ENCODE measurements at places on chromosomes 2 and 18.

DNA sequence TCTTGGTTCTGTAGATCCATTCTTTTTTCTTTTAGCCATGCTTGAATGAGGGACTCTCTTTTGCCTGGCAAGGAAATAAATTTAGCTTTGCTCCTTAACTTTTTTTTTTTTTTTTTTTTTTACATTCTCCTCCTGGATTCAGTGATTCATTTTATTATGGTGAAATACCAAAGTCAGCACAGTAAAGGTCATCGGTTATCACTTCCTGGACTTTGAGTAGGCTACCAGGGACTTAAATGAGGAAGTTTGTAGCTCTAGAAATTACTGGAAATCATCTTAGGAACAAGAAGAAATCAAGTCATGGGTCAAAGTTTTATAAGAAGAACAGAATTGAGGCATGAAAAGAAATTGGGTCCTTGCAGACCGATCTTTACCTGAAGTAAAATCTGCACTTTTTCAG, 75.0 kb downstream of the SOCS6 start:
- DNase-seq, result no peak

GRCh38 chr2:8847400-8847799, 10.0 kb upstream of the KIDINS220 start:
- DNase-seq, result no peak

DNA sequence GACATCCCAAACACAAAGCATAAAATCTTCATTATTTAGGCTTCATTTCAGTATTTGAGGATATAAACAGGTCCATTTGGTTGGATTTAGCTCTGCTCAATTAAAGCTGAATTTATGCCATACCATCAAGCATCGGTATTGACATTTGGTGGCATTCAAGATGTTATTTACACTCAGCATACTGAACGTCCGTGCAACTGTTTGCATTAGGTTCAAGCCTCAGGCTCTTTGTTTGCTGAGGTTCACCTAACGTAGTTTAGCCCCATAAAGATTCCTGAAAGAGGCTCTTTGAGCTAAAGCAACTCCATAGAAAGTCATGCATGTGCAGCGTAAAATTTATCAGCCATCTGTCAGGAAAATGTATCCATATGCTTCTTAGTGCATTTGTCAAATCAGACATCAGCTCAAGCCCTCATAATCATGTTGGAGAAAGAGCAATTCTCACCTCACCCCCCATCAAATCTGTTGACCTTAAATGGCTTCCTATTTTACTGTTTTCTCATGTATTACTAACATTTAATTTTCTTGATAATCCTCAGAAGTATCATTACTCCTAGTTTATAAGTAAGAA, 366.9 kb downstream of the EPHA4 start:
- no peak for DNase-seq

GRCh38 chr2:212311807-212312404, 226.7 kb downstream of the ERBB4 start:
- DNase-seq, result no peak

GRCh38 chr2:172735582-172736423, at the start of gene RAPGEF4:
Gene RAPGEF4 (plus strand): TSS chr2:172735845. CDS start chr2:172735984, 139 bp downstream.
- no peak for DNase-seq

DNA sequence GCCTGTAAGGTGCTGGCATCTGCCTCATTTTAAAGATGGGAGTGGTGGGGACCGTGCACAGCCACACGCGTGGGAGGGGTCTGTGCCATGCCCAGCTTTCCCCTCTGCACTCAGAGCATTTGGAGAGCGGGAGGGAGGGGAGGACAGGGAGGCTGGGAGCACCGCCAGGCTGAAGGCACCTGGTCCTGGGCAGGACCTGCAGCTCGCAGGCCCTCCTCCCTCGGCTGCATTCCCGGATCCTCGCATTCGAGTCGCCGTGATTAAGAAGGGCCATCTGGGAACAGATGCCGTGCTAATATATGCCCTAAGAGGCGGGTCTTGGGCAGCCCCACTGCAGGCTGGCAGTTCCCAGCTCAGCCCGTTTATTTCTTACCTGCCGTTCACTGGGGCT, 84.0 kb downstream of the PTGR3 start:
- no peak for DNase-seq

GRCh38 chr2:106030287-106031268, 163.5 kb downstream of the UXS1 start:
- peak; percentile 60 for DNase-seq

DNA sequence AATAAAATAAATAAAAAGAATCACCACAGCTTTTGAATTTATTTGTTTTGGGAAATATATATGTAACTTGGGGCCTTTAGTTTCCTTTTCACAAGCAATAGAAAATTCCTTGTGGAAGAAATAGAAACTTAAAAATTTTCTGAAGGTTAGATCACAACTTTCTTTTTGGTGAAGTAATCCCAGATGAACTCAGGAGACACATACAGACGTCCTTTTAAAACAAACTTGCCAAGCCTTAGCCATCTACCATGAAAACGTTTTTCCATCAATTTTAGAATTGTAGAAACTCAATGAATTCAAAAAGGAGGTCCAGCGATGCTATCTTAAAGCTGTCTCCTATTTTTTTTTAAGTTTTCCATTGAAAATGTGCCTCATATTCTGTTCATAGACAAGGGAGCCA, 225.6 kb downstream of the ASXL3 start:
- no peak for DNase-seq

GRCh38 chr2:65781756-65782155, 349.4 kb upstream of the SPRED2 start:
- no peak for DNase-seq

GRCh38 chr18:13831864-13832508, 8.0 kb downstream of the MC5R start:
- DNase-seq, result no peak

- no peak for DNase-seq
These were observed 23.0 kb downstream of the COPS9 start for GRCh38 chr2:240112914-240113690.

DNA sequence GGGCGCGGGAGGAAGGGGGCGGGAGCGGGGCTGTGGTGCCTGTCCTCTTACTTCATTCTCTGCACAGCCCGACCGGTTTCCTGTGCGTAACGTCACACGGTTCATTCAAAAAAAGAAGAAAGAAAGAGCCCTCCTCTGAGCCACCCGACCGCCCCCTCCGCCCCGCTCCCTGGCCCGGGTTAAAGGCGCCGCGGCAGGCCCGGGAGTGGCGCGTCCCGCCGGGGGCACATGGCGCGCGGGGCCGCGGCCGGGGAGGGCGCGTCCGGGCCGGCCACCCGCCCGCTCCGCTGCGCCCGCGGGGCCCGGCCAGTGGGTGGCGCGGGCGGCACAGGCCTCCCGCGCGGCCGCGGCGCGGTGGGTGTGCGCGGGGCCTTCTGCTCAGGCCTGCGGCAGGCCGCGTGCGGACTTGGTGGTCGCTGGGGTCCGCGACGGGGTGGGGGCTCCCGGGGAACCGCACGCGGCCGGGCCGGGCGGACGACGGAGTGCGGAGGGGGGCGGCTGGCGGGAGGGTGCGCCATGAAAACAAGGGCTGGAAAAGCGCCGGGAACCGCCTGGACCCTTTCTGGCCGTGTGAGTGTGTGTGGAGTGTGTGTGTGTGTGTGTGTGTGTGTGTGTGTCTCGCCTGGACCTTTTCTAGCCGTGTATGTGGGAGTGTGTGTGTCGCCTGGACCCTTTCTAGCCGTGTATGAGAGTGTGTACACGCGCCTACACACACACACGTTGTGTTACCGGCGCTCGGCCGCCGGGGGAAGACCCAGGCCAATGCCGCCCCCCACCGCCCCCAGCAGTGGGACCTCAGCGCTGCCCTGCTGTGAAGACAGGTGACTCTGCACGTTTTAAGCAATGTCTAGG, 780 bp upstream of the BCL2 start:
- no peak for DNase-seq

DNA sequence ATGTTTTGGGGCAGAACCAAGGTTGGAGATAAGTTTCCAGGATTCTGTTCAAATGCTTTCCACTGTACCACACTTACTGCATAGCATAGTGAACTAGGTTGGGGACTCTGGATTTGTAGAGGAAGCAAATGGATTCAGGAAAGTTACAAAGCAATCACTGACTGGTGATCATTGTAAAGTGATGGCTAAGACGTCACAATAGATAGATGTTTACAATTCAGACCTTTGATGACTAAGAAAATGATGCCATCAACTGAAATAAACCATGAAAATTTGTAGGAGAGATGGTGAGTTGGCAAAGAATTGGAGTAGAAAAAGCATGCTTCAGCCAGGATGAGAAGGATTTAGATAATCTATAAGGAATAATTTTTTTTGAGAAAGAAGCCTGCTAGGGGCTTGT, 178.0 kb downstream of the UBE2E3 start:
- no peak for DNase-seq

GRCh38 chr2:67055387-67056304, 341.5 kb upstream of the ETAA1 start:
- no peak for DNase-seq

DNA sequence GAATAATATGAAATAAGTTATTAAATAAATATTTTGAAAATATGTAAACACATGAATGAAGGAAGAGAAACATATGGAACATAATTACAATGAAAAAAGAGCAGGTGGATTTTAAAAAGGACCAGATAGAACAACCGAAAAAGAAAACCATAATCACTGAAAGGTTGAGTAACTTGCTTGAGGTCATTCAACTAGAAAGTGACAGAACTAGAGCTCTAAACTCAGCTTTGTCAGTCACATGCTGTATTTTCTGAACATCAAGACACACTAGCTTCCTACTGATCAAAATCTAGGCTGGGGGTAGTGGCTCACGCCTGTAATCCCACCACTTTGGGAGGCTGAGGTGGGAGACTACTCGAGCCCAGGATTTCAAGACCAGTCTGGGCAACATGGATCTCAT, 30.0 kb upstream of the ITGAV start:
- DNase-seq, result no peak

DNA sequence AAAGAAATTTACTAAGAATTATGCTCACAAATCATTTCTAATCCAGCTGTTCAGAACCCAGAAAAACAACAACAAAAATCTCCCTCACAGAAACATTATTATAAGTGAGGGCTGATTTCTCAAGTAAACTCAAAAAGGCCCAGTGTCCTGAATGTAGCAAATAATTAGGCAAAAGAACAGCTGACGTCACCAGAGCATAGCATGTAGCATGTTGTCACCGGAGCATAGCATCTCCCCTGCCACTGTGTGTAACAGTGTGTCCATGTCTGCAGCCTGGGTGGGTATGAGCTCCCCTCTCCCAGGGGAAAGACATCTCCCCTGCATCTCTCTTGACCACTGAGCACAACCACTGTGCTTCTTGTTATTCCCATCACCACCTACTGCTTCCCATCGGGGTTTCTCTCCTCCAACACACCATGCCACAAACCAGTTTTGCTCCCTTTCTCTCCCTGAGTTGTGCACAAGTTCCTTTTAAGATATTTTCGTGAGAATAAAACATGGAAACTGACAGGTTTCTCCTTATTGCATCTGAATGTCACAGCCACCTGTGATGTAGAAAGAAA, 126.7 kb downstream of the CABYR start:
- no peak for DNase-seq

GRCh38 chr18:64164883-64165282, 16.0 kb upstream of the LINC00305 start:
- no peak for DNase-seq

DNA sequence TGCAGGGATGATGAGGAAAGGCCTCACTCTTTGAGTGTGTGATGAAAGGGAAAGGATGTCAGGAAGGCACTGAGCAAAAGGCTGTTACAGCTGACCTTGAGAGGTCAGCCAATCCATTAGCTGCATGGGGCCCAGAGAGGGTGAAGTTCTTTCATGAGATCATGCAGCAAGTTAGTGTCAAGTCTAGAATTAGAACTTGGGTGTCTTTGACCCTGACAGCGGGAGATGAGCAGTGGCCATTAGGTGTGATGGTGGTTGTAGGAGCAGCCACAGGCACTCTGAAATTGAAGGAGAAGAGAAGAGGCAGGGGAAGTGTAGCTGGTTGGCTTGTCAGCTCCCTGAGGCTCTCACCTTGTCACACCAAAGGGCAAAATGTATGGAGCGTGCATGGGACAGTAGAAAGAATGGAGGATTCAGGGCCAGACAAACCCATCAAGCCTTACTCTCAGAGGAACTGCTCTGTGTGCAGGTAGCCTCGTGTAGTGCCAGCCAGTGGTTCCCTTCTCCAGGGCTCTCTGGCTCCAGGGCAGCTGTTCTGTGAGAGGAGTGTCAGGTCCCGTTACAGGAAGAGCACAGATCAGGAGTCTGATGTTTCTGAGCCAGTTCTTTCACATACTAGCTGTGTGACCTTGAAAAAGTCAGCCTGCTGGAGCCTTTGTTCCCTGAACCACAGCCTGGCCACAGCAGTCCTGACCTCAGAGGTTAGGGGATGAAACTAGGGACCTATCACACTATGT, 35.9 kb downstream of the MAP4K4 start:
- no peak for DNase-seq

GRCh38 chr18:23204589-23205235, 69.4 kb downstream of the CABLES1 start:
- DNase-seq, result no peak

- DNase-seq, result no peak
These were observed 32.4 kb downstream of the LHCGR start for GRCh38 chr2:48723129-48723528.

- DNase-seq, result no peak
These were observed 438.6 kb downstream of the ZEB2 start for GRCh38 chr2:144081272-144081671.

GRCh38 chr2:26073830-26074229, 39.9 kb downstream of the RAB10 start:
- DNase-seq, result no peak

GRCh38 chr18:37476182-37476581, 89.4 kb downstream of the CELF4 start:
- DNase-seq, result no peak

GRCh38 chr2:85754313-85755095, 713 bp downstream of the ATOH8 start:
- no peak for DNase-seq

GRCh38 chr2:16745466-16745865, 79.8 kb upstream of the CYRIA start:
- no peak for DNase-seq

DNA sequence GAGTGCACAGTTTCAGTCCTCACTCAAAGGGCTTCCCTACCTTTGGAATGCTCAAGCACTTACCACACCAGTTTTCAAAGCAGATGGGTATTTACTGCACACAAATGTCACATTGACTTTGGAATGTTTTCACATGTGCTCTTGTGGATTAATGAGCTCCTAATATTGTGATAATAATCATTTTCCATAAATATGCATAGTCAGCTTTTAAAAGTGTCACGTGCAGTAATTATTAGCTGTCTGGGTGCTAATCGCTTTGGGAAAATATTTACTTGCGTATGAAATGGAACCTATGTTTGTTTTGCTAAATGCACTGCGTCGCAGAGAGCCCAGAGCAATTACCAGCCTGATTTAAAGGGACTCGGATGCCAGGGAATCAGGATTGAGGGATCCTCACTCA, 229.3 kb downstream of the SMAD2 start:
- no peak for DNase-seq

All from right renal cortex interstitium (tissue), 3 donors.